ENCODE measurements at places on chromosomes 16 and 17.

DNA sequence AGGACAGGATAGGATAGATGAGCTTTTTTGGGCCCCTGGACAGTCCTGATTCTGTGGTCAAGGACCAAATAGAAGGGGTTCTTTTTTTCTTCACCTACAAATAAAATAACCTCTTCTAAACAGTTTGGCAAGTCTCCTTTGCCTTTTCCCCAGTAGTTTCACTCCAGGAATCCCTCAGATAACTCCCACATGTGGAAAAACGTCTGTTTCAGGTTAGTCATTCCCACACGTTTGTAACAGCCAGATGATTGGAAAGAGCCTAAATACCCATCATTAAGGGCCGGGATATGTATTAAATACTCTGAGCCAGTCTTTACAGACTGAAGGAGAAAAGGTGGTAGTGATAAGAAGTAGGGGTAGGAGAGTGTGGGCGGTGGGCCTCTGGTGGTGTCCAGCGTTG, 58.3 kb downstream of the PLD6 start:
- no peak for DNase-seq

- DNase-seq, result no peak
Observed at GRCh38 chr17:79790805-79791734, 5.8 kb downstream of the CBX8 start.

DNA sequence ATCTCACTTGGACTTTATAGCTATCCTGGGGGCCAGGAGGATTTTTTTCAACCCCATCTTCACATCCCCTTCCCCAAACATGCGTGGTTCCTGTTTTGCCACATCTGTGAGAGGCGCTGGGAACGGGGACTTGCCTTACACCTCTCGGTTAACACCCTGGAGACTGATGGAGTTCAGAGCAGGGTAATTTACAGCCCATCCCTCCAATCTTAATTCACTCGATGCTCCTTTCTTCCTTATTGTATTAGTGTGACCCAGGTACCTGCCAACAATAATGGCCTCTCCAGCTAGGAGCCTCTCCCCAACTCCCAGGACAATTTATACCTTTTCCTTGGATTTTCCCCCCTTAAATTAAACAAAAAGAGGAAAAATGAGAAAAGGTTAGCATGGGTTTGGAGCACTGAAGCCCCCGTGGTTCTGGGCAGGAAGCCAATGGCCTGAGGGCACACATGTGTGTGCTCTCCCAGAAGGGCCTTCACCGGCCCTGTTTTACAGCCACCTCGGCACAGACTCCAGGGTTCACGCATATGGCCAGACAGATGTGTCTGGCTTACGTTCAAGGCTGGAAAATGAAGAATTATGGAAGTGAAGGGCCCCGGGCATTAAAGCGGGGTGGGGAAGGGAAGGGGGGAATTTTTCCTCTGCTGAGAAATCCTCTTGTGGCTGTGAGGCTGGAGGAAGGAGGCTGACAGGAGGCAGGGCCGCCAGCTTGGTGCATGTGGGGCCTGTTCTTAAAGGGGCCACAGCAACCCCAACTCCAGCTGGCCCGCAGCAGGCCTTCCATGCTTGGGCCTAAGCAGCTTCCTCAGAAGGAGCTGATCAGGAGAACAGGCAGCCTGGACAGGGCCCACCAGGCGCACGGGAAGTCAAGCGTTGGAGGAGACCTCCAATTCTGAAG, 21.4 kb downstream of the HIC1 start:
- no peak for DNase-seq

- no peak for DNase-seq
Observed at GRCh38 chr17:39781031-39781860, 43.5 kb downstream of the GRB7 start.

DNA sequence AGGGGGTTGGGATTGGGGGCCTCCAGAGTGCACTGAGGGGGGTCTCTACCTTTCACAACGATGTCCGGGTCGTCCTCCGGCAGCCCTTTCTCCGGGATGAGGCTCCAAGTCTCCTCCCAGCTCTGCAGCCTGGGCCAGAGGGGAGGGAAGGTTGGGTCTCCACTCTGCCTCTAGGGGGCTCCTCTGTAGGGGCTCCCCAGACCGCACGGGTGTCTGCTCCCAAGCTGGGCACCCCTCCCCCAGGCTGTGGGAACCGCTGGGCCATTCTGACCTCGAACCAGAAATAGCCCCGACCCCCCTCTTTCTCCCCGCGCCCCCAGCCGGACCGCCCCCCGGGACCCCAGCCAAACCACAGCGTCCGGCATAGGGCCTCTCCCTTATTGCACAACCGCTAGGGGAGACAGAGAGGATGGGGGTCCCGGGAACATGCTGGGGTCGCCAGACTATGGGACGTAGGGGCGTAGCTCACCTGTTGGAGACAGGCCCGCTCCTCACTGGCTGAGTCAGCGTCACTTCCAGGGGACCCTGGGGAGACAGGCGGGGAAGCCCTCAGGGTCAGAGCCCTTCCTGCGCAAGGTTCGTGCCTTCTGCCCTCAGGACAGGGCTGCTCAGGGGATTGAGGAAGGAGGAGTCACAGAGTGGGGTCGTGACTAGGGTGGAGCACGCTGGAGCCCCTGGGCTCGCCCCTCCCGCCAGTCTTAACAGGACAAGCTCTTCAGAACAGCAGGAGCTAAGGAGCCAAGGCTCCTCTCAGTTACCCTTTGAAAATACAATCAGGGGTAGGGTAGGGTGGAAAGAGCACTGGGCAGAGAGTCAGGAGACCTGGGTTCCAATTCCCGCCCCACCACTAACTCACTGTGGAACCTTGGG, 2.7 kb downstream of the PLEKHH3 start:
- no peak for DNase-seq

- no peak for DNase-seq
Observed at GRCh38 chr16:88799569-88800276, 3.9 kb upstream of the CDT1 start.

DNA sequence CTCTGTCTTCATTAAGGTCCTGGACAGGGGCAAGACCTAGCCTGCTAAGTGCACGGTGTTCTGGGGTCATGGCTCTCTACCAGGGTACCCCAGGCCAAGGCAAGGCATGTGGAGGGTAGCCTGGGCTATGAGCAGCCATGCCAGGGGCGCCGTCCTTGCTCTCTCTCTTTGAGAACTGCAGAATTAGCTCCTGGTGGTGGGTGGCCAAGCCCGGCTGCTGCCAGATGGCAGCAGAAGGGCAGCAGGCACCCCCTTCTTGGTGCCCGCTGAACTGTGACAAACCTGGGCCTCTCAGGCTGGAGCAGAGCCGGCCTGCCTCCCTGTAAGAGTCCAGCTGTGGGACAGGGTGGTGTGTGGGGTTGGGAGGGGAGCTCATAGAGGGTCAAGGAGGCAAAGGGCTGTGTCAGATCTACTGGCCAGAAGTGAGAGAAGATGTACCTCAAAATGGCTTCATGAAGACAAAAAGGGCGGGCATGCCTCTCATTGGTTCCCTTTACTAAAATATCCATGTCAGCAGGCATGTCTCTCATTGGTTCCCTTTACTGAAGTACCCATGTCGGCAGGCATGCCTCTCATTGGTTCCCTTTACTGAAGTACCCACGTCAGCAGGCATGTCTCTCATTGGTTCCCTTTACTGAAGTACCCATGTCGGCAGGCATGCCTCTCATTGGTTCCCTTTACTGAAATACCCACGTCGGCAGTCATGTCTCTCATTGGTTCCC, 81.7 kb upstream of the SDK2 start:
- DNase-seq, result no peak

- no peak for DNase-seq
Observed at GRCh38 chr16:84790301-84790700, 29.5 kb upstream of the CRISPLD2 start.

GRCh38 chr17:82868715-82869131, 28.9 kb upstream of the ZNF750 start:
- no peak for DNase-seq
